ENCODE measurements at places on chromosomes 4 and X.

- no peak for DNase-seq
These were observed 102.3 kb upstream of the NUDT6 start for GRCh38 chr4:123024710-123025109.

- no peak for DNase-seq
These were observed 107.5 kb downstream of the CLNK start for GRCh38 chr4:10577018-10577417.

GRCh38 chr4:98945297-98945850, 16.4 kb upstream of the EIF4E start:
- no peak for DNase-seq

GRCh38 chr4:141580523-141580922, 55.9 kb upstream of the IL15 start:
- no peak for DNase-seq

DNA sequence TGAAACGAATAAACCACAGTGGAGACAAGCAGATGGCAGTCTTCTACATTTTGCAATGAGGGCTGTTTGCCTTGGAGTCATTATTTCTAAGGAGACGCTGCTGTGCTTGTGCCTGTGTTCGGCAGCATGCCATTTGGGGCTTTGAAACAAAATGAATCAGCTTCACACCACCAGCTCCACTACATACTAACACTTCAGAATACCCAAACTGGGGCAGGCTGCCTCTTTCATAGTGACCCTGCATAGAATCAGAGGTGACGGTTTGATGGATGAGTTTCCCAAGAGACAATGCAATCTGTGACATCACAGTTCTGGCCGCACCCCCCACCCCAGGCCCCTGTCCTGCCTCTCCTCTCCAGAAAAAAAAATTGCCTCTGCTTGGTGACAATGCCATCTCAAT, 57.1 kb upstream of the MID1 start:
- DNase-seq = peak; percentile 15

DNA sequence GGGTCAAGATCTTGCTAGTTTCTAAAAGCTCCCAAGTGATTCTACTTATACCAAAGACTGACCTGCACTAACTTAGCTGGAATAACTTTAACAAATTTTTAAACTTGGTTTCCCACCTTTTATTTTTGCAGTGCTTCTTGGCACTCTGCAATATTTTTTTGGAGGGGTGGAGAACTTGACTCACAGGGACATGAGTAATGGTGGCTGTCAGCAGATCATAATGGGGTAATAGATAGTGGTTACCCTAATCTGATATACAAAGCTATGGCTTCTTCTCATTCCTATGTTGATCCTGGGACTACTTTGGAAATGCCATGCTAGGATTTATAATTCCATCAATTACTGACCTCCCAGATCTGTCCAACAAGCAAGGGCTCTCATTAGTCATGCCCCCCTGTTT, 295.7 kb downstream of the GPAT3 start:
- no peak for DNase-seq

GRCh38 chrX:70033348-70034051, 16.2 kb downstream of the AWAT2 start:
- peak; percentile 27 for DNase-seq

- DNase-seq = no peak
These were observed 38.7 kb downstream of the PPP1R2C start for GRCh38 chrX:42739258-42739657.

DNA sequence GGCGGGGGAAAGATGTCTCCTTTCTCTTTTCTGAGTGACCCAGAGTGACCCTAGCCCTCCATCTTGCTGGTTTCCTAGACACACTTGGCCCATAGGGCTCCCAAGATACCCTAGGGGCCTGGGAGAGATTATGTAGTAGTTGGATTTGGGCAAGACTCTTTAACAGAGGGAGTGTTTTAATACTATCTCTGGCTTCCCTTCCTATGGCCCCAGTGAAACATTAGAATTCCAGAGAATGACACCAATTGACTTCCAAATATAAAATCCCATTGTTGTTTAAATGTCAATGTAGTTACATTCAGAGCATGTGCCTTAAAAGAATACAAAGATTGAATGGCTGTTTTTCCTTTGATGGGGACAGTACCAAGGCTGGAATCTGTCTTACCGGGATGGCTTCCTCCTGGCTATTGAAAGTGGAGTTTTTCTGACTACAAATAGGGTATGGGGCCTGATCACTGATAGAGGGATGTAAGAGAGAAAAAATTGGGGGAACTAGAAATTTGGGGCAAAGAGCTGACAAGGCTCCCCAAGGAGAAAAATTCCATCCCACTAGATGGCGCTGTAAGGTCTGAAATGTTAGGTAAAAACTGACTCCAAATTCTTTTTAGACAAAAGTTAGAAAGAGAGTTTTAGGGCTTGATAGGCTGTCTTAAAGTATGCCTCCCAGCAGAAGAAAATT, 10.7 kb downstream of the TENT5D start:
- DNase-seq = peak; percentile 1

DNA sequence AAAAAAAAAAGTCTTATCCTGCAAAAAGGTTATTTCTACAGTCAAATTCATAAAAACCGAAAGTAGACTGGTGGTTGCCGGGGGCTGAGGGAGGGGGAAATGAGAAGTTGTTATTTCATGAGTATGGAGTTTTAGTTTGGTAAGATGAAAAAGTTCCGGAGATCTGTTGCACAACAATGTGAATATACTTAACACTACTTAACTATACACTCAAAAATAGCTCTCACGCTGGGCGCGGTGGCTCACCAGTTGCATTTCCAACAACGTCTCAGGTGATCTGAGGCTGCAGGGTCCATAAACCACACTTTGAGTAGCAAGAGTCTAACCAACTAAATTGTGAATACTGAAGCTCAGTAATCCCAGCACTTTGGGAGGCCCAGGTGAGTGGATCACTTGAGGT, 52.4 kb downstream of the ANOS1 start:
- DNase-seq = no peak

DNA sequence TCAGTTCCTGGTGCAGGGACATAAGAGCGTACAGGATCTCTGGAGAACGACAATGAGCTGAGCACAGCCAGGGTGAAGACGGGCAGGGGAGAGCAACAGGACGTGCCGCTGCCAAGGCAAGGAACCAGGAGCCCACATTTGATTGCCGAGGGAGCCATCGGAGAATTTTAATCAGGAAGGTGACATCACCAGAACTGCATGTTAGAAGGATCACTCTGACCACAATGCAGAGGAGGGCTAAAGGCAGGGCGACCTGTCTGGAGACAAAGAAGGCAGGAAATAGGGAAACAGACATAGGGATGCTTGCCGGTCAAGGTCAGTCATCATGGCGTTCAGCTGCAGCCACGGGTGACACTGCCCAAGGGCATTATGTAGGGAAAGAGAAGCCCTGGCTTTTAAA, 81.4 kb downstream of the RBM47 start:
- DNase-seq = peak; percentile 42

GRCh38 chrX:130502016-130502570, 100.3 kb downstream of the RBMX2 start:
- no peak for DNase-seq

DNA sequence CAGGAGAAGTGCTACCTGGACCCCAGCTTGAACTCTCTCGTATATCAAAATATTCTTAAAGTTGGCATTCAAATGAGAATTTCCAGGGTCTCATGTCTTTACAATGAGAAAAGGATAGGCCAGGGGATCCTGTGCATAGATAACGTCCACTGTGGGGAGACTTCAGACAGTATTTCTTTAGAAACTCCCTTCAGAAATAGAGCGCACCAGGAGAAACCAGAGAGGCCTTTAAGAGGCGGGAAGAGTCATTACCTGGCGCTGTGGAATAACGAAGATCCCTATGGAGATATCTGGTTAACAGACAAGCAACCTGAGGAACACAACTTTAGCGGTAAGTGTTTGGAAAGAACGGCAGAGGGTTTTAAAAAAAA, 600 bp downstream of the RADX start:
- no peak for DNase-seq

DNA sequence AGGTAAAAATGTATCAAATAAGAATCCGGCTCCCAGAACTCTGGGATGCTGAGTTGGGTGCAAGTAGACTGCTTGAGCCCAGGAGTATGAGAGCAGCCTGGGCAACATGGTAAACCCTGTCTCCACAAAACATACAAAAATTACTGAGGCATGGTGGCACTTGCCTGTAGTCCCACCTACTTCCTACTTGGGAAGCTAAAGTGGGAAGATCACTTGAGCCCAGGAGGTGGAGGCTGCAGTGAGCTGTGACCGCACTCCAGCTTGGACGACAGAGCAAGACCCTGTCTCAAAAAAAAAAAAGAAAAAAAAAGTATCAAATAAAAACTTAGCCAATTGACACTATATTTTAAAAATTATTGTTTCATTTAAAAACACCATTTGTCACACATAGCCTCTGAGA, 84.4 kb downstream of the FBXW7 start:
- no peak for DNase-seq

GRCh38 chr4:106512706-106513105, 144.1 kb upstream of the GIMD1 start:
- no peak for DNase-seq

- no peak for DNase-seq
These were observed 226.1 kb downstream of the SPCS3 start for GRCh38 chr4:176545872-176546271.

DNA sequence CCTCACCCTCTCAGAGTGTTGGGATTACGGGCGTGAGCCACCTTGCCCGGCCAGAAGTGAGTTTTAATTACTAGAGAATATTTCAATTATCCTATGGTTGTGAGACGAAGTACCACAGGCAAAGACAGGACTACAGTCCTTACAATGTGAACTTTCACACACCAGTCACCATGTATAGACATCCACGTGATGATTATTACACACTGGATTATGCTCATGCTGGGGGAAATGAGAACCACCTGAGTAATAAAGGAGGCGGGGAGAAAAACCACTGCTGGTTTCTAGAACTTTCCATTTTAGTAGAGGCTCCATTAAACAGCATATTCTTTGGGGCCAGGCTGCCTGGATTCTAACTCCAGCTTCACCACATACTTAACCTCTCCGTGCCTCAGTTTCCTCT, 42.5 kb upstream of the TLR2 start:
- DNase-seq = no peak

GRCh38 chrX:12955882-12956703, 18.8 kb upstream of the TMSB4X start:
- DNase-seq = peak; percentile 92

GRCh38 chr4:40307627-40308497, 27.3 kb upstream of the CHRNA9 start:
- DNase-seq = no peak

DNA sequence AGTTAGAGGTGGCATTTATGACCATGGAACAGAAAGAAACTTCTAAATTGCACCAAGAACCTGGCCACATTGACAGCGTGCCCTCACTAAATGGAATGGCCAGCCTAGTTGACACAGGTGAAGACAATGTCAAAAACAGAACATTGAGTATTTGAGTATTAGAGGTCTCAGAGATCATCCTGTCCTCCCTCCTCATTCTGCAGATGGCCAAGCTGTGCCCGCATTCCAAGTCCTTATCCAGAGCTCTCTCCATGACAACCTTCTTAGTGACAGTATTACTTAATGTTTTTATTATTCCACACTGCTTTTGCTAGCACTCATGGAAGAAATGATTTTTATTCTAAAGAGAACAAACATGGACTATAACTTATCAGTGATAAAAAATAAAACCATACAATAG, 9.9 kb upstream of the CCDC110 start:
- no peak for DNase-seq

- DNase-seq = peak; percentile 27
These were observed 38.7 kb upstream of the PDK3 start for GRCh38 chrX:24426340-24426913.

GRCh38 chr4:147307896-147308674, 172.8 kb upstream of the EDNRA start:
- no peak for DNase-seq

GRCh38 chr4:123955167-123955800, 558.7 kb downstream of the SPRY1 start:
- DNase-seq = no peak

DNA sequence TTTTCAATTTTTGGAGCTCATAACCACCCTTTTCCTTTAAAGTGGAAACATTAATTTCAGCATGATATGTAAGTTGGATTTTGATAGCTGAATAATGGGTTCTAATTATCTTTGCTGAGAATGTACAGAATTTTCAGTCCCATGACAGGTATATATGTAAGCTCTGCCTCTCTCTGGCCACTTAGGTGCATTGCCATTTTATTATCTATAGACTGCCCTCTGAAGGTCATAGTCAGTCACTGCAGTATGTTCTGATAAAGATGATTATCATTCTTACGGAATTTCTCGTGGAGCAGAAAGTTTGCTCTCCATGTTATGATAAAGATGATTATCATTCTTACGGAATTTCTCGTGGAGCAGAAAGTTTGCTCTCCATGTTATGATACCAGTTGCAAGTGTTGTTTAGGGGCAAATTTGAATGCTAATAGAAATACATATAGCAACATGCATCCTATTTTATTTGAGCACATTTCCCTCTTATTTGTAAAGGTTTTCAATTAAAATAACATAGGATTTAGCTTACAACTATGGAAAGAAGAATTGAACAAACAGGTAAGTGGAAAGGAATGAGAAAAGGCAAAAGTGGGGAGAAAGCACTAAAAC, 10.4 kb downstream of the AFP start:
- peak; percentile 69 for DNase-seq

DNA sequence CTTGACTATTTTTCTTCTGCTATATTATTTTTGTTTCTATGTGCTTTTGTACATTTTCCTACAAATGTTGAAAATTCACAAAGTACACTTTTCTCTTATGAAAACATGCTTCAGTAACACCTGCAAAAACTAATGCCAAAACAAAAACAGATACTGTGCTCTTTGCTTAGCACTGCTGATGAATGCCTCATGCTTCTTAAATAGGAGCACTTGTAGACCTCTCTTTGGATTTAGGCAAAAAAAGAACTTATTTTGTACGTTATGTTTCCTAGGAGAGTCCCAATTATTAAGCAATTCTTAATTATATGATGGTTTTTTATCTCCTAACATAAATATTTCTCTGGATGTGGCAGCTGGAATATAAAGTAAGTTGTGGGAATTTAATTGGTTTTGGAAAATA, 285.0 kb upstream of the ARSJ start:
- DNase-seq = no peak

GRCh38 chrX:154918060-154918483, 31.9 kb downstream of the F8A1 start:
- peak; percentile 86 for DNase-seq

- no peak for DNase-seq
These were observed 5.3 kb downstream of the MAGEB2 start for GRCh38 chrX:30220661-30221060.
